ENCODE measurements at places on chromosomes 6 and 20.

- DNase-seq: no peak
These were observed 34.8 kb upstream of the BAG2 start for GRCh38 chr6:57137350-57137749.

DNA sequence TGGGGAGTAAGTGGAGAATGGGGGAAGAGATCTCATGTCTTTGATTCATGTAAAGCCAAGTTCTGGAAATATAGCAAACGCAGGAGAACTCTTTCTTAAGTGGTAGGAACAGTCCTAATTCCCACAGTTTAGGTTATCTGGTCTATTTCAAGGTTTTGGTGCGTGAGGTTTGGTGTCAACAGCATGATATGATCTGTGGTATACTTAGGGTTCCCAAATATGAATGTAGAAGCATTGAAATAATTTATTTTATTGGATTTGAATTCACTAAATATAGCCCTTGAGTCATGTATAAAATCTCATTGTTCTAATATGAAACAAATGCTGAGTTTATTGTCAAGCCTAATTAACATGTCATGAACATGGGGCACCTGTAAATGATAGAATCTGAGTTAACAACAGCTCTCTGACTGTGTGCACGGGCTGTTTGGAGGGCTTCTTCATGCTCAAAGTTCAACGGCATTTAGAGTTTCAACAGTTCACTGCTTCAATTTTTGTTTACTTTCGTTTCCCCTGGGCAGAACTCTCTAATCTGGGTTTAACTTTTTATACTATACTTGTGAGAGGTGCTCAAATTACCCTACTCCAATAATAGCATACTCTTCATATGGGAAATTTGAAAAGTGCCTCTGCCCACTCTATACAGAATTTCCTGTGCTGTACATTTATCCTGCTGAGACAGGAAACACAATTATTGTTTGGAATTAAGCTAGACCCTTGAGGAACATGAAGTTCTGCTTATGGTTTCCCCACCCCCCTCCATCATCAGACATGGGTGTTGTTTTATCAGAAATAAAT is 236.3 kb upstream of the ZNF217 start:
- DNase-seq: peak; percentile 72

- DNase-seq: no peak
These were observed 6.5 kb upstream of the RAET1G start for GRCh38 chr6:149929422-149929821.

DNA sequence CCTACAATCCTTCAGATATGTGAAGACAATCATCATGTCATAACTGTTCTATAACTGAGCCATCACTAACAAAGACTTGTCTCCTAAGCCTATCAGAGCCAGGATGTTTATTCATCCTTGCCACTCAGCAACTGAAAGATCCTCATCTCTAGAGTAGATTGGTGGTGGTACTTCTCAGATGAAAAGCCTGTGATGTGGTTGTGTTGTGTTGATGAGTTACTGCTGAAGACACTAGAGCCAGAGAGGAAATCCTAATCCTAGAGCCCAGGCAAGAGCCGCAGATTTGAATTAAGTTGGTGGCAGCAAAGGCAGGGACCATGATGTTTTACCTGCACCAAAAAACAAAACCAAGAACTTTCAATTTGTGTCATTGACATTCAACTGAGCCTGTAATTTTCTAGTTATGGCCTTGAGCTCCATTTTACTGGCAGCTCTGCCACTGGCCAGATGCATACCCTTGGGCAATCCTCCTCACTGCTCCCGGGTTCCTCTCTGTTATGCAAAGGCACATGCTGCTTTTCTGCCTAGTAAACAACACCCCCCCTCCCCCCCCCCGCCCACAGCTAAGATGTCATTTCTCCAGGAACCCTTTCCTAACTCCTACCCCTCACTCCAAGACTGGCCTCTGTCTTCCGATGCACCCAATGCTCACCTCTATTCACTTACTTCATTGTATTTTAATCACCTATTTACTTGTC is 50.2 kb upstream of the REV3L start:
- no peak for DNase-seq

- no peak for DNase-seq
These were observed 175.1 kb upstream of the IMPG1 start for GRCh38 chr6:76247527-76247926.

GRCh38 chr6:2061880-2062279 is 183.5 kb downstream of the GMDS start:
- DNase-seq: no peak

GRCh38 chr6:66057034-66057433 is 350.0 kb upstream of the EYS start:
- DNase-seq: no peak

- no peak for DNase-seq
These were observed 726 bp downstream of the FLRT3 start for GRCh38 chr20:14336686-14337085.

DNA sequence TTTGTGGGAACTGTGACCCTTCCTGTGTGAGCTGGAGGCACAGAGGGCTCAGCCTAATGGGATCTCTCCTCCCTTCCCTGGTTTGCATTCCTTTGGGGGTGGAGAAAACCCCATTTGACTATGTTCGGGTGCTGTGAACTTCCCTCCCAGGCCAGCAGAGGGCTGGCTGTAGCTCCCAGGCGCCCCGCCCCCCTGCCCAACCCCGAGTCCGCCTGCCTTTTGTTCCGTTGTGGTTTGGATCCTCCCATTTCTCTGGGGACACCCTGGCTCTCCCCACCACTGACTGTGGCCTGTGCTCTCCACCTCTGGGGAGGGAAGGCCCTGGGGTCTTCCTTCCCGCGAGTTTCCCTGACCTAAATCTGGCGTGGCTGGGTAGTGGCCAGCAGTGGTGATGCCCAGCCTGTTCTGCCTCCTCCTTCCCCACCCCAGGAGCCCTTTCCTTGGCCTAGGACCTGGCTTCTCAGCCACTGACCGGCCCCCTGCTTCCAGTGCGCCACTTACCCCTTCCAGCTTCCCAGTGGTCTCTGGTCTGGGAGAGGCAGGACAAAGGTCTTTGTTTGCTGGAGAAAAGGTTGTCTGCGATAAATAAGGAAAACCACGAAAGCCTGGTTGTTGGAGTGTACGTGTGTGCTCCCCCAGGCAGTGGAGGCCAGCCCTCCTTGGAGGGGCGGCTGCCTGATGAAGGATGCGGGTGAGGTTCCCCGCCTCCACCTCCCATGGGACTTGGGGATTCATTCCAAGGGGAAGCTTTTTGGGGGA is 4.9 kb downstream of the VEGFA start:
- peak; percentile 68 for DNase-seq

GRCh38 chr6:166307082-166308032 is 835 bp downstream of the PRR18 start:
- peak; percentile 22 for DNase-seq

DNA sequence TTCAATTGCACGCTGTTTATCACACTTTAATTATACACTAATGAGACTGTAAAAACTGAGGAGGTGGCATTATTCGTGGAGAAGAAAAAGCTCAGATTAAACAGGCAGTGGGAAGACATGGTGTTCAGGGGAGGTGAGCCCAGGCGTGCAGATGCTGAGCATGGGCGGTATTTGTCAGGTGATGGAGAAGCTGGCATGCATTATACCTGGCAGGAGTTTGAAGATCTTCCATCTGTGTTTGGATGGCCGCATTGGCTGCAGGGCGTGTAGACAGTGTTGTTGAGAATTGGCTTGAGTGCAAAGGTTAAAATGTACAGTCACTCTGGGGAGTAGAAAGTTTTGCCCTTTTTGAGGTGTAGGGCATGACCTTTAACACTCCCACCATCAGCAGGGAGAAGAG is 213.8 kb downstream of the ERMARD start:
- no peak for DNase-seq

Measured in muscle of back (tissue), 13 donors.